ENCODE measurements at places on chromosomes 7 and 10.

GRCh38 chr10:47438857-47439474 is 44.9 kb downstream of the ANXA8 start:
- DNase-seq, result no peak
- no peaks in the 10 kb centered on the region for H3K4me1 ChIP-seq
- no peak overlapping the region for H3K27ac ChIP-seq
- no peak overlapping the region for H3K4me3 ChIP-seq
- no peaks in the 10 kb centered on the region for H3K27me3 ChIP-seq

GRCh38 chr10:132648851-132649528 is 111.4 kb downstream of the INPP5A start:
- no peaks in the 10 kb centered on the region for H3K27me3 ChIP-seq
- DNase-seq, result no peak
- H3K27ac ChIP-seq, result no peak overlapping the region

DNA sequence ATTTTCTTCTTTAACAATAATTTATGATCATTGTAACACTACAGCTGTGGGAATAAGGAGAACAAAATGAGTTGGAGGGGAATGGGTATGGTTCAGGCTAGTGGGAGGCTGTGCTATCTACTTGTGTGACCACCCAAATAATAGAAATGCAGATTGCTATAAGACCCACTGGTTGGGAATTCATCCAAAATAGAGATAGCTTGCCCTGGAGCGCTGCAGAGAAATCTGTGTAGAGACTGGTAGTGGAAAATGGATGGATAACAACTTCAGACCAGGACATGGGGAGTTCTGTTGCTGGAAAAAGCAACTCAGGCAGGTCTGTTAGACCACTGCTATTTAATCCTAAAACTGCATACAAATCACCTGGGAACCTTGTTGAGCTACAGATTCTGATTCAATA is 137.1 kb upstream of the MKLN1 start:
- H3K36me3 ChIP-seq, result no peaks in the 10 kb centered on the region
- no peak for DNase-seq
- H3K27ac ChIP-seq, result peak overlapping the region; percentile 78
- H3K27me3 ChIP-seq, result no peaks in the 10 kb centered on the region

- H3K4me3 ChIP-seq, result no peak overlapping the region
- DNase-seq, result no peak
- no peaks in the 10 kb centered on the region for H3K36me3 ChIP-seq
- H3K27me3 ChIP-seq, result no peaks in the 10 kb centered on the region
- no peaks in the 10 kb centered on the region for H3K4me1 ChIP-seq
- no peak overlapping the region for H3K27ac ChIP-seq
Observed at GRCh38 chr7:111578754-111579153, 16.5 kb upstream of the IMMP2L start.

DNA sequence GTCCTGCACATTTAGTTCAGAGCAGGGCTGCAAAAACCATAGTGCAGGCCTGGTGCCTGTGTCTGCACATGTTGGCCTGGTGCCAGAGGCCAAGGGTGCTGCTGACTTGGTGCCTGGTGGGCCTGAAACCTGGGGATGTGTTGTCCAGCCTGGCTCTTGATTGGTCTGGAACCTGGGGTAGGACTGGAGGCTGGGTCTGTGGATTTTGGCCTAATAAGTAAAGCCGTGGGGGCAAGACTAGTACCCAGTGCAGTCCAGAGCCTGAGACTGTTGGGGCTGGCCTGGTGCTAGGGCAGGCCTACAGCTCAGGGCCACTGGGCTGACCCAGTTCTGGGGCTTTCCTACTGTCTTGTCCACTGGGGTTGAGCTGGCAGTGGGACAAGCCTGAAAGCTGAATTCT is 817.9 kb downstream of the DNAJB9 start:
- DNase-seq, result no peak
- no peaks in the 10 kb centered on the region for H3K4me1 ChIP-seq
- no peaks in the 10 kb centered on the region for H3K36me3 ChIP-seq
- H3K27me3 ChIP-seq, result no peaks in the 10 kb centered on the region

- H3K4me3 ChIP-seq, result no peak overlapping the region
- H3K27ac ChIP-seq, result peak overlapping the region; percentile 66
- DNase-seq, result no peak
Observed at GRCh38 chr10:47166405-47166777, 133.6 kb upstream of the GDF10 start.

DNA sequence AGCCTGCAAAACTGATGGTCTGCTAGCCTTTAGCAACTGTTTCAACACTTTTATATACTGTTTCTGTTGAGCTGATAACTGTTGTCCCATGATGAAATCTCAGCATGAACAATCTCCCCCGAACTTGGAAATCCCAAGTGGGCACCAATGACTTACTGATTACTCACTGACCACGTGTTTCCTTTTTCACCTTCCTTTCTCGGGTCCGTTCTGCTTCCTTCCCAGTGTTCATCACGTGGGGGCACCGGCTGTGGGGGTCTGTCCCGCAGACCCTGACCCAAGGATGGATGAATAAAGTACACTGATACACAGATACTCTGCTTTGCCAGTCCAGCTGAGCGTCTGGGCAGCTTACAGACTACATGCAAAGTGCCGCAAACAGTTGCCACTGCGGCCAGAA is 39.0 kb upstream of the RASGEF1A start:
- H3K27ac ChIP-seq, result no peak overlapping the region
- no peak overlapping the region for H3K4me3 ChIP-seq
- H3K27me3 ChIP-seq, result no peaks in the 10 kb centered on the region
- peaks cover 6% of the 10 kb centered on the region for H3K4me1 ChIP-seq

DNA sequence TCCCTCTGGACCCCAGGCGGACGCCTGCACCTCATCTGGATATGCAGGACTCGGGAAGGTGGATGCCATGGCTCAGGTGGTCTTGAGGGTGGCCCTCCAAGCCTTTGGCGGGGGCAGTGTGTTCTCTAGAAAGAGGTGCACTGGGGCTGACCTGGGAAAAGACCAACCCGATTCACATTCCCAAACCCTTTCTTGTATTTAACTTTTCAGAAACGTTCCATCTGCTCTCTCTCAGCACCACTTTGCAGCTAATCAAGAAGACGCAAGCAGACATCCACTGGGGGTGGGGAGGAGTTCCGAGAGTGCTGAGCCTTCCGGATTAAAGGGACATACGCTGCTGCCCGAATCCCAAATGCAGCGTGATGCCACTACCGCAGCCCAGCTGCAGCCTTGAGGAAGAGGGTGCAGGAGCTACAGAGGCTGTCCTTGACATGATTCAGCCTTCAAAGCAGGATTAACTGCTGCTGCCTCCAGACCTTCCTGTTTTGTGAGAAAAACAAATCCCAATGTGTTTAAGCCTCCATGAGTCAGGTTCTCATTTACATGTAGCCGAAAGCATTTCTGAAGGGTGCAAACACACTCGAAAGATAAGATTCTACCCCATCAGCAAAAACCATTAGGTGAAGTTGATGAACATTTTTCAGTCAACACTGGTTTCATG is 39.9 kb downstream of the RBM17 start:
- no peaks in the 10 kb centered on the region for H3K36me3 ChIP-seq
- H3K27me3 ChIP-seq, result no peaks in the 10 kb centered on the region

DNA sequence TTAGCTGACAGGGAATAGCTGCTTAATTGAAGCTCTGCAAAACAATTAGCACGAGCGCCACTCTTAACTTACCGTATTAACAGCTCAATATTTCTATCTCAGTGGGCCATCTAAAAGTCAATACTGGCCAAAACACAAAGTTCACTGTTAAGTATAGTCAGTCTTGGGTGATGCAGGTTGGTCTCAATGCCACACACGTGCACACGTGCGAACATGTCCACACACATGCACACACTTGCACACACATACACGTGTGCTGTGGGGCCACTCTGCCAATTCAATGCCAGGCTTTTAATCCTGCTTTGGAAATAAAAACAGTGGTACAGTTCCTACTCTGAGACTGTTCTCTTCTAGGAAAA is 105.1 kb downstream of the GRB10 start:
- peaks cover 13% of the 10 kb centered on the region for H3K36me3 ChIP-seq
- peaks cover 25% of the 10 kb centered on the region for H3K4me1 ChIP-seq
- H3K4me3 ChIP-seq, result no peak overlapping the region
- H3K27me3 ChIP-seq, result no peaks in the 10 kb centered on the region
- no peak for DNase-seq
